NCI-H2081 treated with DMSO at 0.1 percent for 48 hours (cell line): ENCODE measurements at places on chromosomes 11 and 22.

- no peak for DNase-seq
These were observed 549.3 kb downstream of the METTL15 start for GRCh38 chr11:28657378-28658030.

- DNase-seq: no peak
These were observed 29.2 kb downstream of the SC5D start for GRCh38 chr11:121321614-121322243.

DNA sequence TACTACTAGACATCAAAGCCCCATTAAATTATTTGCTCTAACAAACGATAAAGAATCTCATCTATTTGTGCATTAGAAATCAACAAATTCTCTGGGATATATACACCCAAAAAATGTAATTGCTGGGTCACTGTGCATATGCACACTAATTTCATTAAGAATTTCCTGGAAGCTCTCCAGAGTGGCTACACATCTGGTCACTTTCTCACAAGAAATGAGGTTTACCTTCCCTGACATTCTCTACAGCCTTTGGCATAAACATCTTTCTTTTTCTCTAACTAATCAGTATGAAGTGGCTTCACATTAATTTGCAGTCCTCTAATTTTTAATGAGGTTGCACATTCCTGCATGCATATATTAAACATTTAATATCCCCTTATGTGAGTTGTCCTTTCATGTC lies 150.8 kb upstream of the ANO5 start:
- no peak for DNase-seq

GRCh38 chr11:66068923-66069714 lies 953 bp upstream of the PACS1 start:
- DNase-seq: no peak

GRCh38 chr11:16359369-16359768 lies 3.0 kb upstream of the SOX6 start:
- DNase-seq: no peak

- DNase-seq: no peak
These were observed 15.5 kb downstream of the MYO7A start for GRCh38 chr11:77143405-77144020.

- DNase-seq: no peak
These were observed 249.7 kb downstream of the AASDHPPT start for GRCh38 chr11:106327134-106327533.

- DNase-seq: no peak
These were observed 28.2 kb downstream of the FZD4 start for GRCh38 chr11:86926975-86927374.

DNA sequence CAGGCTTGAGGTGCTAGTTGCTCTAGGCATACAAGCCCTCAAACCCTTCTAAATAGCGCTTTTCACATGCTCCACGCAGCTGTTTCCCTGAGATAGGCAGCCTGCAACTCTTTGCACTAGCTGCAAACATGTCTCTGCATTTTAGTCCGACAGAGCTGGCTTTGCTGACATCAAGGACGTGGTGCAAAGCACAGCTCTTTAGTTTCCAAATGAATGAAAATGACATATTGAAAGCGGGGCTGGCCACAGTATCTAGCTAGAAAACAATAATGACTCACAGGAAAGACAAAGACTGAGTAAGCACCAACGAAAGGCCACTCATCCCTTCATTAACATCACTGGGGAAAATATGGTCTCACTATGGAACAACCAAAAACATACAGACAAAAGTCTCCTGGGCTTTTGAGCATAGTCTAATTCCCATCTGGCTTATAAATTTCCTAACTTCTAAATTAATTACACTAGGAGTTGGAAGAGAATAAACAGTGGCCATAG lies 15.3 kb upstream of the ZC3H12C start:
- no peak for DNase-seq

DNA sequence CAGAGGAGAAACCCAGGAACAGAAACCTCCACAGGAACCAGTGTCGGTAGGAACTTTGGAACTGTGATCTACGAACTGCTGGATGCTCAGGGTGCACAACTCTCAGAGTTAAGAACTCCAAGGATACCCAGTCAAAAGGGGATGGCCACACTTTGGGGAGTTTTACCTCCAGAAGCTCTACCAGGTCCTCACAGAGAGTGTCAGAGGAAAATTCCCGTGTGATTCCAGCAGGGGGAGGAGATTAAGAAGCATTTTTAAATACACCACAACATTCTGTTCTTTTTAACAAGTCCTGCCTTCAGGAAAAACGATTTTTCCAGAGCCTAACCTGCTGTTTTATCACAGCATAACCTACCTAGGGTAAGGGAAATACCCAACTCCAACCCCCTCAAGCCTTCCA lies 104.0 kb downstream of the SOX6 start:
- no peak for DNase-seq

DNA sequence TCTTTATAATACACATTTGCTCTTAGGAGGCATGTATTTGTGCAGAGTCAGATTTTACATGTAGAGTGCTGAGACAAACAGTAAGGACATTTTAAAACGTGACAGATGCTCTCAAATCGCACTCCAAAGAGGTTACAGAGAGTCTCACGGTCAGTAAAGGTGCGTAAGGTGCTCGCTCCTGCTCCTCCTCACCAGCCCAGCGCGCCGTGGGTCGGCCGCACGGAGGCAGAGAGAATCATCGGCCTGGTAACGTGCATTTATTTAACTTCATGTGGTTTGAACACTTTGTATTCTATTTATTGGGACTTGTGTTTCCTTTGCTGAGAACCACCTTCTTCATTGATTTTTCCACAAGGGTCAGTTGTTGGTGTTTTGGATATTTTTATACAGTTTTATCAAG lies 900.1 kb downstream of the BRD1 start:
- no peak for DNase-seq

DNA sequence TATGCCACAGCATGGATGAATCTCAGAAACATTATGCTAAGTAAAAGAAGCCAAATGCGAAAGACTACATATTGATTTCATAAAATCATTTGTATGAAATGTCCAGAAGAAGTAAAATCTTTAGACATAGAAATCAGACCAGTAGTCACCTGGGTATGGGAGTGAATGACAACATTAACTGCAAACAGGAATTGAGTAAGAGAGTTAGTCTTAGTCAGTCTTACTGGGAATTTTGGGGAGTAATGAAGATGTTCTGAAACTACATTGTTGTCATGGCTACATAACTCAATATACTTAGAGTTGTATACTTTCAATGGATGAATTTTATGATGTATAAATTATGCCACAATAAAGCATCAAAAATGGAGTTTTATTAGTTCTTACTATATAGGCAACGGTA lies 107.8 kb upstream of the CHORDC1 start:
- DNase-seq: no peak

DNA sequence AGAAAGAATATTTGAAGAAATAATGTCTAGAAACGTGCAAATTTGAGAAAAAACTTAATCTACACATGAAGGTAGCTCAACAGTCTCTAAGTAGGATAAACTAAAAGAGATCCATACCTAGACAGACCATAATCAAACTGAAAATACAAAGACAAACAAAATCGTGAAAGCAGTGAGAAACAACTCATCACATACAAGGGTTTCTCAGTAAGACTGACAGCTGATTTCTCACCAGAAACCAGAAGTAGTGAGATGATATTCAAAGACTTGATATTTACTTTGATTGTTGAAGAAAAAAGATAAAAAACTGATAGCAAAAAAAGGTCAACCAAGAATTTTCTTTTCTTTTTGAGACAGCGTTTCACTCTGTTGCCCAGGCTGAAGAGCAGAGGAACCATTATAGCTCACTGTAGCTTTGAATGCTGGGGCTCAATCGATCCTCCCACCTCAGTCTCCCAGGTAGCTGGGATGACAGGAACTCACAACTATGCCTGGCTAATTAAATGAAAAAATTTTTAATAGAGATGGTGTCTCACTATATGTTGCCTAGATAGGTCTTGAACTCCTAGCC lies 17.4 kb downstream of the NPAT start:
- DNase-seq: no peak

DNA sequence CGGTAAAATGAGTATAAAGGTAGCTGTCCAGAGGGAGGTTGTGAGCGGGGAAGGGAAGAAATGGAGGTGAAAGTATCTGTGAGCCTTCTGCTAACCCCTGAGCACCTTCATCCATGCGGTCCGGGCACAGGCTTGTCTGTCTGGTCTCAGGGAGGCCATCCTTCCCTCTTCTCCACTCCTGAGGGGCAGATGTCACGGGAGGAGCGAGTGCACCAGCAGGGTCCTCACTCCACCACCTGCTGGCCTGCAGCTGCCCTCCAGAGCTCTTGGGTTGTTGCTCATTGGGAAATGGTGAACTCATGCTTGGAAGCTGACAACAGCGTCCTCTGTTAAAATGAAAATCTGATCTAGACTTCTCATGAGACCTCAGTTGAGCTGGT lies 33.8 kb upstream of the WNT11 start:
- no peak for DNase-seq

GRCh38 chr11:111770581-111771134 lies 4.5 kb upstream of the PPP2R1B start:
- no peak for DNase-seq

- no peak for DNase-seq
These were observed 21.6 kb downstream of the TMPRSS5 start for GRCh38 chr11:113684496-113684895.

DNA sequence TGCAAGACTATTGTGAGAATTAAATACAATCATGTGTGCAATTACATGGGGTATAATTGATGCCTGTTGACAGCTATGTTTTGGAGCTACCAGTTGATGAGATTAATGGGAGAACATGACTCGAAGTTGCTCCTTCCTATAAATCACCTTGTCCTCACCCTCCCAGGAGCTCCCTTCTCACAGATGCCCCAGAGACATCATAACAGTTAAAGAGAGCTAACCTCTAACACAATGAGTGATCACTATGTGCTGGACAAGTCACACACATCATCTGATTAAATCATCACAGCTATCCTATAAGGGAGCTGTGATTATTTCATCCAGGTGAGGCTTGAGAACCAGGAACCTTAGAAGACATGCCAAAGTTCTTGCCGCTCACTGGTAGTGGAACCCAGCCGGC lies 394.2 kb downstream of the NTM start:
- no peak for DNase-seq

- no peak for DNase-seq
These were observed 49.4 kb downstream of the TEAD1 start for GRCh38 chr11:12723421-12724300.

DNA sequence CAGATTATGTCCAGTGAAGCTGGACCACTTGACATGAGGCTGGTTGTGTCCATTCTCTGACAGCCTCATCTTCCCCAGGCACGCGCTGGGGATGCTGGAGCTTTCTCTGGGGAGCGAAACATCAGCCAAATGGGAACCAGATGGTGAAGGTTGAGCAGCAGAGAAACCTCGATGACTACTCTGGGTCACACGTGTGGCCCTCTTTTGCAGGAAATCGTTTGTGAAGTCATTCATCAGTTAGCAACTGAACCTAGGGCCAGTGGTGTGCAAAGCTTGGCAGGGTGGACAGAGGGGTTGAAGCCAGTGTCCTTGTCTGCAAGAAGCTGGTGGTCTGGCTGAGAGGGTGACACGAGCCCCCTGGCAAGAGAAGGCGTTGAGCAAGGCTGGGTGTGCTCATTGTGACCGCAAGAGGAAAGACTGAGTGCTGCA lies 109.8 kb downstream of the ZBTB16 start:
- no peak for DNase-seq

- DNase-seq: no peak
These were observed 116.9 kb upstream of the TTC12 start for GRCh38 chr11:113197446-113197845.

DNA sequence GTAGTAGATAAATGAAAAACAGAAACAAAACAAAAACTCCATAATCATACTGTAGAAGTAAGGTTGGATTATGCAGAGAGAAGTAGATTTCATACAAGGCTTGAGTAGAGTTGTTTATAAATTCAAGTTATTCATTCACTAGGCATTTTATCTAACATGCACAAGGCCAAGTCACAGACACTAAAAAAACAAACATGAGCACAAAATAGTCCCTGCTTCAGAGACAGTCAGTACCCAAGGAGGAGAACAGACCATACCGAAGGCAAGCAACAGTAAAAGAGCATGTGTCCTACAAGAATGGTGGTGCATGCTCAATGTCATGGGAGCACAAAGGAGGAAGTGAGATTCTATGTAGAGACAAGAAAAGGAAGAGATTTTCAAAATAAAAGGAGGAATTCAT lies 796.5 kb upstream of the LRRC4C start:
- DNase-seq: no peak

GRCh38 chr22:44338906-44339305 lies 26.2 kb upstream of the SHISAL1 start:
- DNase-seq: no peak

DNA sequence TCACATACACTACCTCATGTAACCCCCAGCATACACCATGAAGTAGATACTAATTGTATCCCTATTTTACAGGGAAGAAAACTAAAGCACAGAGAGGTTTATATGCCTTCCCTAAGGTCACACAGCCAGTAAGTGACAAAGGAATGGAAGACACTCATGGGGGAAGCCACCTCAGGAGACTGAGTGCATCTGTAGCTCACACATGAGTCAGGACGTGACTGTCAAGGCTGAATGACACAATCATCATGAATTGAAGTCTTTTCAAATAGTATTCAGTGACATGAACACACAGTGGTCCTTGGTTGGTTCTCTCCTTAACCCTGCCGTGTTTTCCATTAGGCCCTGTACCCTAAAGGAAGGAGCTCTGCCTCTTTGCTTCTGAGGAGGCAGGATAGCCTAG lies 463.0 kb downstream of the NTM start:
- no peak for DNase-seq

DNA sequence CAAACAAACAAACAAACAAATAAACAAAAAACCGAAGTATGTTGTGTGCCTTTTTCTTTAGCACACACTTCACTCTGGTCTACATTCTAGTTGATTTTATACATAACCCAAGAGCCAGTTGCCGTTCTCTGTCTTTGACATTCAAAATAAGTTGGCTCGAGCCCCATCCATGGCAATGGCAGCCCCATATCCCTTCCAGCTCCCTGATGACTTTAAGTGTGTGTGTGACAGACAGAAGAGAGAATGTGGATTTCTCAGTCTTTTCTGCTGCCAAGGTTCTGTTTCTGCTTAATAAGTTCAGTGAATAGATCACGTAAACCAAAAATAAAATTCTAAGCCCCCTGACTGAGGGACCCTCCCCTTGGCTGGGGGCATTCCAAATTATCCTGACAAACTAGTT lies 100.6 kb upstream of the TENM4 start:
- DNase-seq: no peak

GRCh38 chr11:105507496-105508254 lies 102.2 kb upstream of the GRIA4 start:
- DNase-seq: no peak

DNA sequence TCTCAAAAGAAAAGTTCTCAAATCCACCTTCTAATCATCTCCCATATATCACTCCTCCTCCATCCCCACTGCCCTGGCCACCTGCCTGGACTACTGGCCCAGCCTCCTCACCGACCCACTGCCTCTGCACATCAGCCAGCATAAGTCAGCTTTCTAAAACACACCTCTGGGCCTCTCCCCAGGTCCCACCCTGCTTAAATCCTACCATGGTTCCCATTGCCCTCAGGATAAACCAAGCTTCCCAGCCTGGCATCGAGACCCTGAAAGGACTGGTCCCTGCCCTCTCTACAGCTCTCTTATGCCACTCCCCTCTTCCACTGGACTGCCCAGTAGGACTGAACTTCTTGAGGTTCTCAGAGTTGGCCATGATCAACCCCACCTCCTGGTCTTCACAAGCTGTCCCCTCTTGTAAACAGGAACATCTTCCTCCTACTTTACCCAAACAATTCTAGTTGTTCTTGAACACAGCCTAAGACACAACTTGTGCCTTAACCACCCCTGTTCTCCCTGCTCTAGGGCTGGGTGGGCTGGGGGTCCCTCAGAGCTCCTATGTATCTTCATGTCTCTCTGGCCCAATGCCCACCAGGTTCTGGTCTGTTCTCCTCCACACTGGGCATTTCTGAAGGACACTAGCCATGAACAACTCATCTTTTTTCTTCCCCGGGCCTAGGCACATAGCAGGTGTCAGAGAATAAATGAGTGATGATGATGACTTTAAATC lies 12.6 kb upstream of the P2RY6 start:
- no peak for DNase-seq
